ENCODE measurements at places on chromosomes 1 and 21. TPM values are rescaled to one million over a fixed set of nuclear protein-coding genes. Genes with fewer than 3 reads are reported as not detected.

GRCh38 chr1:182003953-182004586 lies 57.4 kb downstream of the ZNF648 start:
- DNase-seq: no peak

DNA sequence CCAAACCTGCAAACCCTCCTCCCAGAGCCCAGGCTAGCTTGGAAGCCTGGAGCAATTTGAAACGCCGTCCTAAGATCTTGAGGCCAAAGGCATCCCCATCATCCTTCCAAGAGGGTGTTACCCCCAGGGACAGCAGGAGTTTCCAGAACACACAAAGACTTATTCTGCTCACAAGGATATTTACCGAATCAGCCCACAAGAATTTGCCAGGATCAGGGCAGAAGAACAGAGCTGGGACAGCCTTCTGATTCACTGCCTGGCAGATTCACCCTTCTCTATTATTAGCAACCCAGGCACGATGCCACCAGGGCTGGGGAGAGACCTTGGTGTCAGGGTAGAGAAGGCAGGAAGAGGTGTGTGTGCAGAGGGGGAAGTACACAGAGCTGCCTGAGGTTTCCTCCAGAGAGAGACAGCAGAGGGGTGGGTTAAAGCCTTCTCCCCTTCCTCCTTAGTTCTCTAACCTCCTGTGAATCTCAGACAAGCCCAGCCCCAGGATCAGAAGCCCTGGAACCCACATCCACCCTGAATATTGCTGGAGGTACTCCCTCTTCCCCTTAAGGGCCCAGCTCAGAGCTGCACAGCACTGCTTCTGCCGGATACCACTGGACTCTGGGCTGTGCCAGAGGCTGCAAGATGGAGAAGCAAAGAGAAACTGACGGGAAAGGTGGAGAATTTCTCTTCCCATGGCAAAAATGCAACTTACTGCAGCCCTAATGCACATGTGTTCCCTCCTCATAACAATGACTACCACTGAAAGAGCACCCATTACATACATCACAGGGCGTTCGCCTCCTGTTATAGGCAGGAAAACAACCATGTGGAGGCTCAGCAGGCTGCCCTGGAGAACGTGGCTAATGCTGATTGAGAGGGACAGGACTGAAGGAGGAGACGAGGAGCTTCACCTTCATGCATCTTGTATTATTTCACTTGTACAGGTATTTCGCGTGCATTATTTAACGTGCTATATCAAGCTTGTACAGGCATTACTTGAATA lies 61.8 kb downstream of the ITPKB start:
- DNase-seq: peak; percentile 88

DNA sequence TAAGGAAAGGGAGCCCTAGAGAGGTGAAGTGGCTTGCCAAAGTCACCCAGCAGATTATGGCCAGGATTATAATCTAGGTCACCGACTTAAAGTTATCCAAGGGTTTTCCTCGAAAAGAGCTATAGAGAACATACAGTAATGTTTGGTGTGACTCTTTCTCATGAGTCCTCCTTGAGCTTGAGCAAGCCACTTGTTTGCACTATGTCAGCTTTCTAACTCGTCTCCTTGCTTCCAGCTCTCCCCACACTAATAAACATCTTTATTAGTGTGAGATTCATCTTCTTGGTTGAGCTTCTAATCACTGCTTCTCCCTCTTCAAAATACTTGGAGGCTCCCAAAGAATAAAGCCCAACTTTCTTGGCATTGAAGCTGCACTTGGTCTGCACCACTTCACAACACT lies 390.0 kb upstream of the USP24 start:
- DNase-seq: no peak

DNA sequence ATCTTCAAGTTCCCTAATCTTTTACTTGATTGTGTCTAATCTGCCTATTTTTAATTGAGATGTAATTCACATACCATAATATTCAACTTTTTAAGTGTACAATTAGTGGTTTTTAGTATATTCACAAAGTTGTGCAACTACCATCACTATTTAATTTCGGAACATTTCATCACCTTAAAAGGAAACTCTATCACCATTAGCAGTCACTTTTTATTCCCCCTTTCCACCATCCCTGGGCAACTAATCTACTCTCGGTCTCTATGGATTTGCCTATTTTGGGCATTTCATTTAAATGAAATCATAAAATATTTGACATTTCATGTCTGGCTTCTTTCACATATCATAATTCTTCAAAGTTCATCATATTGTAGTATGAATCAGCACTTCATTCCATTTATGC lies 30.6 kb upstream of the HYI start:
- DNase-seq: no peak

DNA sequence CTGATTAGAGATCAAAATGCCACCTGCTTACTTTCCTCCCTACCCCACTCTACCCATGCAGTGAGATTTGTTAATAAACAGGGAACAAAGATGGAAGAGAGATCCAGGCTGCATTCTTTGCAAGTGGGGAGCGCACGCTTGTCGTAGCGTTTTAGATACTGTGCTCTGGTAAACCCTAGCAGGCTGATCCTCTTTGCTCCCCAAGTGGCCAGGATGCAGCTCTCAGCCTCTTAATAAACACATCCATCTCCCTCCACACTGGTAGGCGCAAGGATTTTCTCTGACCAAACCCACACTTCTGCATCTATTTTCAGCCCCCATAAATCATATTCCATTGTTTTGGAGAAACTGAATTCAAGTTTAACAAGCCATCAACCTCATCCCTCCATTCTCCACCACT lies 2.9 kb downstream of the PGBD5 start:
- no peak for DNase-seq

- no peak for DNase-seq
These were observed 51.1 kb downstream of the KCNJ6 start for GRCh38 chr21:37865156-37865555.

GRCh38 chr1:200908191-200908868 lies 13.6 kb downstream of the INAVA start:
- no peak for DNase-seq

DNA sequence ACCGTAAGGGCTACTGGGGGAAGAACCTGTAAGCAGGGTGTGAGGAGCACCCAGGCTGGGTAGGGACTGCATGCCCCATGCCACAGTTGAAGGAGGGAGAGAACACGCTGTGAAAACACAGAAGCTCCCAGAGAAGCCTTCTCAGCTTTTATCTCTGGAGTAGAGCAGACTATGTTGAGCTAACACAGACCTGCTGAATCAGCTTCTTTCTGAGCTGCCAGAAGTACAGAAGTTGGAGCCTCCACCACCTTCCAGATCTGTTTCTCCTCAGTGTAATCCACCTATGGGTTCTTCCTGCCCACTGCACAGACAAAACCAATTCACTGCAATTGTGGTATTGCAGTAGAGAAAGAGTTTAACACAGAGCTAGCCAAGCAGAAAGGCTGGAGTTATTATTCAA lies 5.4 kb downstream of the YBEY start:
- no peak for DNase-seq

- no peak for DNase-seq
These were observed 69.5 kb downstream of the PDE9A start for GRCh38 chr21:42722808-42723473.

DNA sequence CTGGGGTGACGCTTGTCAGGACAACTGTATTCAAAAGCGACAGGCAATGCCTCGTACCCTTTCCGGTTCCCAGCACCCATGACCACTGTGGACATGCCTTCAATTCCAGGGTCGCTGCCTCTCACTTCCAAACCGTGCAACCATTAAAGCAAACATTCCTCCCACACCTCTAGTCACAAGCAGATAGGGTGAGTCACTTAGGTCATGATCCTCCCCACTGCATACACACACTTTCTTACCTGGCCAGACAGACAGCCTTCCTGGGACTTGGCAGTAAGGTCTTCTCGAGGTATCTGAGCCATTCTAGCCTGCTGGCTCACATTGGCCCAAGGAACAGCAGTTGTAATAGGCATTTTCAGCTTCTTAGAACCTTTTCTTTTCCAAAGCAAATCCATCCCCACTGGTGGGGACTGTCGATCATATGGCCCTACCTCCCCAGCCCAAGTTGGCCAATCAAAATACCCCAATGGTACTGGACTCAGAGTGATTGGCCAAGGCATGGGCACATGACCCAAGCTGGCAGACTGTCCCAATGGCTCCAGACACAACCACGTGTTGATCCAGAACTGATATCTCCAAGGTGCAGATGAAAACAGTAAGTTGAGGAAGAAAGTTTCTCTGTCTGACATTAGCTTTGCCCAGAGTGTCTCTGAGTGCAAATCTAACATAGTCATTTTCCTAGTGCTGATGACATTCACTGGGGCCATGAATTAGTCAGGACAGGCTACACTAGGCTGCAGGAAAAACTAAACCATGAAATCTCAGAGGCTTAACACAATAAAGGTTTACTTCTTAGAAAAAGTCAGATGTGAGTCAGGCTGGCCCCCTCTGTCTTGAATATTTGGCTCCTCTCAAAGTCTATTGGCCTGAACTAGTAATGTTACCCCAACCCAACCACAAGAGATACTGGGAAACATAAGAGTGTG lies 113.8 kb downstream of the RRAGC start:
- DNase-seq: no peak

- DNase-seq: peak; percentile 4
These were observed at the start of gene MCOLN2 for GRCh38 chr1:84996846-84997666. MCOLN2 (minus strand) TSS chr1:84997113; CDS start chr1:84996872, 241 bp downstream.

GRCh38 chr1:204904228-204904810 lies 33.7 kb downstream of the NFASC start:
- no peak for DNase-seq

- no peak for DNase-seq
These were observed 13.8 kb downstream of the UBASH3A start for GRCh38 chr21:42417533-42417932.

DNA sequence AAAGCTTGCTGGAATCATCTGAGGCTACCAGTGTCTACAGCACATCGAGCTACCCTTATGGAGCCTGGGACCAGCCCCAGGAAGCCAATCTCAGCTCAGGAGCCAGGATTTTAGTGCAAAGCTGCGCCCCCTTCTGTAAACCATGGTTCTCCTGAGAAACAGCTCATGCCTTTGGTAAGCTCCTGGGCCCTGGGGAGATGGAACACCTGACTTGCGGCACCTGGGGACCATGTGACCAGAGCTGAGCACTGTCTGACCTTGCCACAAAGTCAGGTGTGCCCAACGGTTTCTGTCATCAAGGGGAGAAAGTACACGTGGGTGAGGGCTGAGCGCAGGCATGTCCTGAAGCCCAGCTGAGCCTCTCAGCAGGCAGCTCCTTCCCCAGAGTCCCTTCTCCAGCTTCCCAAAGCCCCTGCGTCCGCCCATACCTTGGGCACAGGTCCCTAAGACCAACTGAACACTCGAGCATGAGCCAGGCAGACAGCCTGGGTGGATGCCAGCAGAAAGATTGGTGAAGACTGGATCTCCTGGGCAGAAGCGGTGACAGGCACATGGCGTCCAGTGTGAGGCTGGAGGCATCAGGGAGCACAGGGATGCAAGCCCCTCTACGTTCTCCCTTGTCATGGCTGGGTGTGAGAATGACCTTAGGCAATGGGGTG lies 57.9 kb upstream of the TENT5B start:
- no peak for DNase-seq

DNA sequence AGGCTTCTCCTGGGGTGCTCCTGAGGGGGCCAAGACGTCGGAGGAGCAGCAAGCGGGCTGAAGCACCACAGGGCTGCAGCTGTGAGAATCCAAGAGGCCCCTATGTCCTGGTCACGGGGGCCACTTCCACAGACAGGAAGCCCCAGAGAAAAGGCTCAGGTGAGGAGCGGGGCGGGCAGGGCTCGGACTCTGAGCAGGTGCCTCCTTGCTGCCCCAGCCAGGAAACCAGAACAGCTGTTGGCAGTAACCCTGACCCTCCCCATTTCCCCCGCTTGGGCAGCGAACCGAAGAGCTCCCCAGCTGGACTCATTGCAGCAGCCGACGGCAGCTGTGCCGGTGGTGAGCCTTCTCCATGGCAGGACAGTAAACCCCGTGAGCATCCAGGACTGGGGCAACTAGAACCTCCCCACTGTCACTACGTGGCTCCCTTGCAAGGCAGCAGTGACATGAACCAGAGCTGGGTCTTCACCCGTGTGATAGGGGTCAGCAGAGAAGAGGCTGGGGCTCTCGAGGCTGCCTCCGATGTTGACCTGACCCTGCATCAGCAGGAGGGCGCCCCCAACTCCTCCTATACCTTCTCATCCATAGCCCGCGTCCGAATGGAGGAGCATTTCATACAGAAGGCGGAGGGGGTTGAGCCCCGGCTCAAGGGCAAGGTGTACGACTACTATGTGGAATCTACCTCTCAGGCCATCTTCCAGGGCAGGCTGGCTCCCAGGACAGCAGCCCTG lies 625 bp downstream of the KLHDC7A start:
- no peak for DNase-seq

- peak; percentile 38 for DNase-seq
These were observed 248.3 kb upstream of the CAMK1G start for GRCh38 chr1:209335178-209335577.

DNA sequence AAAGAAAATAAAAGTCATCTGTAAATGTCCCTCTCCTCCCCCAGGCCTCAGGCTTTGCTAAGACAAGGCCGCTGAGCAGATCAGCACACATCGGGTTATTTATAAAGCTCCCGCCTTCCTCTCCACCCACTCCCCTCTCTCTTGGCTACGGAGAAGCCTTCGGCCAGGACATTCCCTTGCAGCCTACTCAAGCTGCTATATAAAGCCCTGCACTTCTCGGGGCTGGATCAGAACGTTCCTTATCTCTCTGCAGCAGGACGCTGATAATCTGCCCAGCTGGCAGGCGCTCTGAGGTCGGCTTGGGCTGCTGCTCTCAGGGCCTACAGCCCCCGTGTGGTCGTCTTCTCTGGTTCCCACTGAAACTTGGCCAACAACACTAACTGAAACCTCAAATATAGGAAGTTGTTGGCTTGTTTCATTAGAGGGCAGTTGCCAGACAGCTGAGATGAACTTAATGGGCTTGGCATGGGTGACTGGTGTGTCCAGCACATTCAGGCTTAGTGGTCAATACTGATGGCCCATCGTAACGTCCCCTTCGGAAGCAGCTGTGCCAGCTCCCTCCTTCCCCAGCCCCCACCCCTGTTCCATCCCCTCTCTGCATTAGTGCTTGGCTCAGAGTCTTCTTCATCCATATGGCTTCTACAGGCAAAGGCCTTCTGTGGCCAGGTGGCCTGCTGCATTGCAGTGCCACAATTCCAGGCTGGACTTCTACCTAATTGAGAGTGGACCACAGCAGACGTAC lies 64.6 kb downstream of the IER5 start:
- no peak for DNase-seq

CDCA8 gene
- total RNA-seq: 17.3 TPM

TNN gene
- total RNA-seq: not detected

TMEM234 gene
- total RNA-seq: 22.3 TPM

PRRX1 gene
- total RNA-seq: 264 TPM

OR2T11 gene
- total RNA-seq: not detected

DCDC2B gene
- total RNA-seq: not detected

CIART gene
- total RNA-seq: 7.7 TPM

C1orf210 gene
- total RNA-seq: not detected

CFHR5 gene
- total RNA-seq: not detected
